ENCODE measurements at places on chromosomes 2 and 18.

- no peak for DNase-seq
- no peaks in the 10 kb centered on the region for H3K4me1 ChIP-seq
- no peaks in the 10 kb centered on the region for H3K36me3 ChIP-seq
Observed at GRCh38 chr18:46374850-46375249, 270.7 kb downstream of the HAUS1 start.

- no peaks in the 10 kb centered on the region for H3K27me3 ChIP-seq
- no peaks in the 10 kb centered on the region for H3K36me3 ChIP-seq
- H3K4me3 ChIP-seq, result no peak overlapping the region
- H3K4me1 ChIP-seq, result peaks cover 5% of the 10 kb centered on the region
Observed at GRCh38 chr2:128585706-128586105, 267.0 kb upstream of the HS6ST1 start.

- H3K27me3 ChIP-seq, result no peaks in the 10 kb centered on the region
- H3K36me3 ChIP-seq, result no peaks in the 10 kb centered on the region
- DNase-seq, result no peak
- no peak overlapping the region for H3K4me3 ChIP-seq
Observed at GRCh38 chr2:60544062-60544461, 9.4 kb downstream of the BCL11A start.

DNA sequence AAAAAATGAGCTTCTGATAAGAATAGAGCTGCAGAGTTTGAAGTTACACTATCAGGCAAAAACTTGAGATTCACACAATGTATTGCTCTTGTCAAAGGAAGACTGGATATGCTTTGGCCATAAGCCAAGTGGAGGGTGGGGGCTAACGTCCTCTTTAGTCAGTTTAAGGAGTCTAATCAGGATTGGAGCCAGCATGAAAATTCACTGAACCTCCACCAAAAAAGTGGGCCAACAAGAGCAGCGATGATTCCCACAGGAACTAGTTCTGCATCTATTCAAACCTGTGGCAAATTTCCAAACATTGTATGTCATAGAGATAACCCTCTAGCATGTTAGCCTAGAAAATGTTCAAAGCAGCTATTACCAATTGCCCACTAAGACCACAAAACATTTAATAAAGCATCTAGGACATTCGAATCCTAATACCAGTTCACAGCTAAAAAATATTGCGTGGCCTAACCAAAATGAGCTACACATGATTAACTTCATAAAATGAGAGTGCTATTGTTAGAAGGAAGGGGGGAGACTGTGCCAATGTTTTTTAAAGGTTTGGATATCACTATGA is 43.5 kb upstream of the TMEM247 start:
- no peaks in the 10 kb centered on the region for H3K27me3 ChIP-seq
- H3K36me3 ChIP-seq, result no peaks in the 10 kb centered on the region
- peaks cover 9% of the 10 kb centered on the region for H3K4me1 ChIP-seq
- H3K27ac ChIP-seq, result no peak overlapping the region

DNA sequence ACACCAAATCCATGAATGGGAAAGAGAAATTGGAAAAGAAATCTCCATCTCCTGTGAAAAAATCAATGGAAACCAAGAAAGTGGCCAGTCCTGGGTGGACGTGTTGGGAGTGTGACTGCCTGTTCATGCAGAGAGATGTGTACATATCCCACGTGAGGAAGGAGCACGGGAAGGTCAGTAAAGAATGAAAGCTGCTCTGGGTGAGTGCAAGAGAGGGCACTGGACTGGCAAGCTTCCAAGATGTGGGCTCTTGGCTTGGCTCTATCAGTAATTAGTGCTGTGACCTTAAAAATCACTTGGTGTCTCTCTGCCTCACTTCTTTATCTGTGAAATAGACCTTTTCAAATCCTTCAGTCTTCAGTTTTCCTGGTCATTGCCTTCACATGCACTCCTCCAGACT is 89.0 kb downstream of the ZNF532 start:
- H3K36me3 ChIP-seq, result no peaks in the 10 kb centered on the region
- DNase-seq, result no peak
- H3K27ac ChIP-seq, result no peak overlapping the region
- no peak overlapping the region for H3K4me3 ChIP-seq

- no peak for DNase-seq
- no peak overlapping the region for H3K4me3 ChIP-seq
- H3K27me3 ChIP-seq, result no peaks in the 10 kb centered on the region
- no peaks in the 10 kb centered on the region for H3K36me3 ChIP-seq
- H3K4me1 ChIP-seq, result no peaks in the 10 kb centered on the region
Observed at GRCh38 chr2:197604117-197604860, 71.1 kb downstream of the RFTN2 start.
